ENCODE measurements at places on chromosomes 4 and X. TPM values are rescaled to one million over a fixed set of nuclear protein-coding genes. Genes with fewer than 3 reads are reported as not detected.

DNA sequence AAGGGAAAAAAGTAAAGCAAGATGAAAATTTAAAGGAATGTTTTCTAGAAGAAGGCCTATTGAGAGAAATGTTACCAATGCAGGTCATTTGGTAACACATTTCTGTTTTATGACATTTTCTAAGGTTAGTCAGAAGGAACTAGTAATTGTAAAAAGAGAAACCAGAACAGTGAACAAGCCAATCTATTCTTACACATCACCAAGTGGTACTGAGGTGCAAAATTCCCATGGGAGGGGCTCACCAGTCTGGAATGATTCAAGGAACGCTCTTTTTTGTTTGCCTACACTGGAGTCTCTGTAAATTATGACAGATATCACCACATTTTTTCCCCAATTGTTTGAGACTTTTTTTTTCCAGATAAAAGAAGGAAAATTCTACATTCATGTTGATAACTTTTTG lies 404.7 kb upstream of the CNKSR2 start:
- H3K4me3 ChIP-seq = no peak overlapping the region
- no peaks in the 10 kb centered on the region for H3K27me3 ChIP-seq
- no peaks in the 10 kb centered on the region for H3K4me1 ChIP-seq
- H3K36me3 ChIP-seq = no peaks in the 10 kb centered on the region
- no peak overlapping the region for H3K27ac ChIP-seq

GRCh38 chr4:169662206-169662605 lies 41.8 kb downstream of the CLCN3 start:
- no peaks in the 10 kb centered on the region for H3K36me3 ChIP-seq
- DNase-seq = no peak
- no peak overlapping the region for H3K27ac ChIP-seq
- no peak overlapping the region for H3K4me3 ChIP-seq
- H3K4me1 ChIP-seq = peaks cover 41% of the 10 kb centered on the region
- no peaks in the 10 kb centered on the region for H3K27me3 ChIP-seq

- no peak overlapping the region for H3K4me3 ChIP-seq
- no peaks in the 10 kb centered on the region for H3K36me3 ChIP-seq
- no peaks in the 10 kb centered on the region for H3K4me1 ChIP-seq
Observed at GRCh38 chr4:89660444-89661172, 176.4 kb downstream of the SNCA start.

GRCh38 chr4:158786121-158786601 lies 17.3 kb downstream of the FNIP2 start:
- no peaks in the 10 kb centered on the region for H3K27me3 ChIP-seq
- peaks cover 35% of the 10 kb centered on the region for H3K4me1 ChIP-seq
- peak overlapping the region; percentile 51 for H3K27ac ChIP-seq
- DNase-seq = no peak
- no peaks in the 10 kb centered on the region for H3K36me3 ChIP-seq
- no peak overlapping the region for H3K4me3 ChIP-seq

DNA sequence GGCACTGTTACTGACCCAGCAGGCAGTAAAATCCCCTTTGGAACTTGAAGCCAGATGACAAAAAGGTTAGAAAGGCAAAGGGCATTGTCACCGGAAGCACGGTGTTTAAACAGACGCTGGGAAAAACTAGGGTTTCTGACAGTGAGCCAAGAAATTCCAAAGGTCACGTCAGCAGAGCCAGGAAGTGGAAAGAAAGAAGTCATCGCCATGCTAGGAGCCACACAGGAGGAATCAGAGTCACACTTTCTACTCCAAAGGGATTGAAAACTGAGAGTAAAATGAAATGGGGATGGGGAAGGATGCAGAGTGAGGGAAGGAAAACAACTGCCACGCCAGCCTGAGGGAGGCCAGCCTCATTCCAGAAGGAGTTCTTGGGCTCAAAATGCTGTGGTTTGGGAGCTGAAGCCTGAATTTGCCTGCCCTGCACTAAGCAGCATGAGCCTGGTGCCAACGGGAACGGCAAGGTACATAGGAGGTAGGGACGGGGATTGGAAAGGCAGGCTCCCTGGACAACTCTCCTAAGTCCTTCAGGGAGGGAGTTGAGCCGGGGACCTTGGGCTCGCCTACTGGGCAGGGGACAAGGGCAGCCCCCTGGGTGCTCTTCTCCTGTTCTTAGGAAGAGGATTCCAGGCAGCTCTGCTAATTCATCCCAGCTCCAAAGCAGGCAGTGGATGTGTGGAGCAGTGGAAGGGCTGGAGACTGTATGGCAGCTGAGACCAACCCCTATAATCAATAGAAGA lies 66.8 kb downstream of the SOWAHB start:
- no peaks in the 10 kb centered on the region for H3K36me3 ChIP-seq
- H3K27me3 ChIP-seq = no peaks in the 10 kb centered on the region

- no peak overlapping the region for H3K27ac ChIP-seq
- peaks cover 3% of the 10 kb centered on the region for H3K4me1 ChIP-seq
- no peak overlapping the region for H3K4me3 ChIP-seq
- H3K36me3 ChIP-seq = no peaks in the 10 kb centered on the region
Observed at GRCh38 chr4:3765271-3766035, 732 bp upstream of the ADRA2C start.

GRCh38 chr4:18733961-18734360 lies 712.4 kb upstream of the LCORL start:
- H3K27ac ChIP-seq = no peak overlapping the region
- no peaks in the 10 kb centered on the region for H3K4me1 ChIP-seq

- no peak for DNase-seq
- peaks cover 8% of the 10 kb centered on the region for H3K27me3 ChIP-seq
- no peak overlapping the region for H3K27ac ChIP-seq
Observed at GRCh38 chrX:39859991-39860861, 237.5 kb downstream of the BCOR start.

- no peak overlapping the region for H3K4me3 ChIP-seq
- DNase-seq = no peak
- no peaks in the 10 kb centered on the region for H3K4me1 ChIP-seq
- H3K27ac ChIP-seq = no peak overlapping the region
- no peaks in the 10 kb centered on the region for H3K36me3 ChIP-seq
Observed at GRCh38 chr4:126051689-126052424, 737.1 kb downstream of the FAT4 start.

GRCh38 chr4:184415071-184415470 lies 59.3 kb downstream of the IRF2 start:
- peaks cover 34% of the 10 kb centered on the region for H3K36me3 ChIP-seq
- peaks cover 13% of the 10 kb centered on the region for H3K4me1 ChIP-seq
- DNase-seq = no peak

GRCh38 chrX:41303013-41303412 lies 30.9 kb upstream of the DDX3X start:
- H3K36me3 ChIP-seq = no peaks in the 10 kb centered on the region
- H3K27me3 ChIP-seq = no peaks in the 10 kb centered on the region
- DNase-seq = peak; percentile 16
- no peak overlapping the region for H3K27ac ChIP-seq
- no peaks in the 10 kb centered on the region for H3K4me1 ChIP-seq

DNA sequence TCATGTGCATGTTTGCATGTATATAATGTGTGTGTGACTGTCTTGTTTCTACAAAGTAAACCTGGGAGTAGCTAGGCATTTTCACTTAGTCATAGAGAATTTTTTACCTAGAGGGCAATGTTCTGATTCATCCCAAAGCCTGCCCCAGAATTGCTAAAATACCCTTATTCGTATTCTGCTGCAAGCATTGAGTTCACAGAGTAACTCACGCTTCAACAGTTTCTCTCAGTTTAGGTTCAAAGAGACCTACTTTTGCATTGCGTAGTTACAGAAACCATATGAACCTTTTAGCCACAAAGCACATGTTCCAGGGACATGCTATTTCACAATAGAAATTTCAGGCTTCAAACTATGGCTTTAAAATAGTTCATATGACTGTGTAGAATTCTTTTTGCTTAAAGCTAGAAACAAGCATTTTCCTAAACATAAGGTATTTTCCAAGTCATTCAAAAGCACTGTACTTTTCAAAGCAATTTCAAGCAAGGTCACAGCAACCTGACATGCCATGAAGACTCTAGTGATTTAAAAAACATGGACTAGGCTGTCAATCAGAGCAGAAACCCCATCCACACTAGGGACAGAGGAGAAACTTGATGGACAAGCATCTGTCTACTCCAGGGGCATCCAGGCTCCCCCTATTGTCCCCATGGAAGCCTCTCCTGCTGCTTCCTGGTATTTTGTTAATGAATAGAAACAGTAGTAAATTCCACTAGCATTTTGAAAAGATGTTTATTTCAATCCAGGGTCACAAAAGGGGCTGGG lies 81.5 kb upstream of the MAPK10 start:
- DNase-seq = no peak
- no peak overlapping the region for H3K27ac ChIP-seq
- H3K4me1 ChIP-seq = no peaks in the 10 kb centered on the region
- H3K36me3 ChIP-seq = no peaks in the 10 kb centered on the region

DNA sequence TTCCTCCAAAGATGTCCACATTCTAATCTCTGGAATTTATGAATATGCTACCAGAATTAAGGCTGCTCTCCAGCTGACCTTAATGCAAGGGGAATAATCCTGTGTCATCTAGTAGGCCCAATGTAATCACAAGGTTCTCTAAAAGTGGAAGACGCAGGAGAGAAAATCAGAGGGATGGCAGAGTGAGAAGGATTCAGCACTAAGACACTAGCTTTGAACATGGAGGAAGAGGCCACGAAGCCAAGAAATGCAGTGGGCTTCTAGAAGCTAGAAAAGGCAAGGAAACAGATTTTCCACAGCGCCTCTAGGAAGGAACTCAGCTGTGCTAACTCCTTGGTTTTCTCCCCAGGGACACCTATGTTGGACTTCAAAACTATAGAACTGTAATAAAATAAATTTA lies 240.7 kb upstream of the TRAM1L1 start:
- H3K27me3 ChIP-seq = no peaks in the 10 kb centered on the region
- DNase-seq = no peak
- H3K4me3 ChIP-seq = no peak overlapping the region
- H3K4me1 ChIP-seq = no peaks in the 10 kb centered on the region

- H3K27me3 ChIP-seq = peaks cover 12% of the 10 kb centered on the region
- H3K27ac ChIP-seq = no peak overlapping the region
- no peaks in the 10 kb centered on the region for H3K36me3 ChIP-seq
- no peak for DNase-seq
Observed at GRCh38 chrX:104325213-104325585, 70.5 kb upstream of the ESX1 start.

DNA sequence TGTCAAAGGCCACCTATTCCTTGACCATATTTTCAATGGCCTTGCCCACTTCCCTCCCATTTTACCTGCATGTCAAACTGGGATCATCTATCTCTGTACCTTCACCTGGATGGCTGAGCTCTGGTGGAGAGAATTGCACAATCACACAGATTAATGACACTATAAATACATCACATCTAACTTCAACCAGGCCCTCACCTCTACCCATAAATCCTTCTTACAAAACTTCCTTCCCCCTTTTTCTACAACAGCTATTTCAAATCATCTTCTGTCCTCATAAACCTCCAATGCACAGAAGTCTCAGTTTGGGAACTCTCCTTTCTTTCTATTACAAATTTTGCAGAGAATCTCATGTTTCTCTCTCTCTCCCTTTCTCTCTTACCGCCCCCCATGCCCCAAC lies 9.2 kb downstream of the PALLD start:
- no peak for DNase-seq
- no peak overlapping the region for H3K27ac ChIP-seq
- H3K4me3 ChIP-seq = no peak overlapping the region
- H3K27me3 ChIP-seq = no peaks in the 10 kb centered on the region
- H3K36me3 ChIP-seq = no peaks in the 10 kb centered on the region

DNA sequence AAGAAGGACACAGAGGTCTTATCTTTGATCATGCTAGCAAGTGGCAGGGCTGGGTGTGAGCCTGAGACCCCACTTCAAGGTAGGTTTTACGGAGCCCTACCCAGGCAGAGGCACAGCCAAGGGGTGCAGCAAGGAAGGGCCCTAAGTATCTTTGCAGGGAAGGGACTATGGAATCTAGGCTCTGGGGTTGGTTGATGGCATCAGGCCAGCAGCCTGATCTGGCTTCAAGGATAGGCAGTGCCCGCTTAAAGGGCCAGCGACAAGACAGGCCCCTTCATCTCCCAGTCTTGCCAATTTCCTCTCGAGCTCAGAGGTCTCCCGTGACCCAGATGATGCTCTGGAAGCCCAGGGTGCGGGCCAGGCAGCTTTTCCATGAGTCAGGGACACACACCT lies 5.8 kb downstream of the ABLIM2 start:
- DNase-seq = peak; percentile 74
- no peak overlapping the region for H3K27ac ChIP-seq
- H3K4me1 ChIP-seq = peaks cover 5% of the 10 kb centered on the region
- H3K27me3 ChIP-seq = no peaks in the 10 kb centered on the region
- H3K4me3 ChIP-seq = no peak overlapping the region

DNA sequence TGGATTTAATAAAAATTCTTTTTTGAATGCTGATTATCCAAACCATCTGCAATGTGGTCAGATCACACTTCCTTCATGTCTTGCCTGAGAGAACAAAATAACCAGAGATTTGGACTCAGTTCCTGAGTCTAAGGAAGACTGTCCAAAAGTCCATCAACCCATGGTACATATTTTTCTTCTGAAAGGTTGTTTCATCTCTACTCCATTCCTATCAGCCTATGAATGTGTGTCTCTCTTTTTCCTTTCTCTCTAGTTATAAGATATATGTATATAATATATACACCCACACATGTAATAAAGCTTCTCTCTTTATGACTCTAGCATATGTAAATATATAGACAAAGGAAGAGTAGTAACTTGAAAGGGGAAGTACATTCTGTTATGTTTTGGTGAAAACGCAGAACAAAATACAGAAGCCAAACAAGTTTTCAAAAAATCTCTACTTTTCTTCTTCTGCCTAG lies 226.9 kb downstream of the ARHGAP24 start:
- H3K4me1 ChIP-seq = no peaks in the 10 kb centered on the region
- H3K4me3 ChIP-seq = no peak overlapping the region
- no peaks in the 10 kb centered on the region for H3K36me3 ChIP-seq
- no peak for DNase-seq
- H3K27ac ChIP-seq = peak overlapping the region; percentile 40

DNA sequence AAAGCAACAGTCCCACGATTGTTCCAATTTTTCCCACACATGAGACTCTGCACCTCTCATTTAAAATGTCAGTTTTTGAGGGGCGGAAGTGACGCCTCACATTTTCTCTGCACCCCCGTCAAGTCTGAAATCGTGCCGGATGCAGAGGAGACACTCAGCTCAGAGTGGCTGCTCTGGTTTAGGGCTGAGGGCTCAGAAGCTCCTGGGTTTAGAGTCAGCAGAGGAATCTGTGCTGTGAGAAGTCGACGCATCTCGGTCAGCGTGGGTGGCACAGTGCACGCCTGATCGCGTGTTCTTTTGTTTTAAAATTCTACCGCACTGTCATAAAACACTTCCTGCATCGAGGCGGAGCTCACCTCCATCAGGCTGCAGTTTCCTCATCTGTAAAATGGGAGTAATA lies 116.7 kb upstream of the ADRA2C start:
- H3K27ac ChIP-seq = no peak overlapping the region
- no peaks in the 10 kb centered on the region for H3K4me1 ChIP-seq
- H3K36me3 ChIP-seq = no peaks in the 10 kb centered on the region
- H3K27me3 ChIP-seq = peaks cover 19% of the 10 kb centered on the region
- no peak for DNase-seq
- H3K4me3 ChIP-seq = no peak overlapping the region

- H3K36me3 ChIP-seq = no peaks in the 10 kb centered on the region
- DNase-seq = no peak
- H3K4me1 ChIP-seq = no peaks in the 10 kb centered on the region
Observed at GRCh38 chr4:79083406-79084010, 144.3 kb upstream of the PAQR3 start.

Gene TRIM60
- not detected for total RNA-seq

Gene STOX2
- 5.6 TPM for total RNA-seq

Gene RAB39B
- total RNA-seq = 0.76 TPM

Gene GRIA3
- 25.1 TPM for total RNA-seq

Gene NIPAL1
- 0.14 TPM for total RNA-seq

Gene BLTP1
- total RNA-seq = 74.9 TPM

Gene GDPD2
- total RNA-seq = not detected

Gene FAM241A
- 4.1 TPM for total RNA-seq

Gene FABP2
- 7.7 TPM for total RNA-seq

Gene TSPAN6
- 24.0 TPM for total RNA-seq

Gene USP17L11
- not detected for total RNA-seq

Gene CT45A10
- not detected for total RNA-seq

Gene NXF2B
- total RNA-seq = not detected

Gene CLDN34
- not detected for total RNA-seq

Gene KIF4A
- total RNA-seq = 0.47 TPM
